ENCODE measurements at places on chromosomes 6 and 20. TPM values are rescaled to one million over a fixed set of nuclear protein-coding genes. Genes with fewer than 3 reads are reported as not detected.

- no peak for DNase-seq
These were observed 378.6 kb downstream of the CD109 start for GRCh38 chr6:74074645-74075044.

DNA sequence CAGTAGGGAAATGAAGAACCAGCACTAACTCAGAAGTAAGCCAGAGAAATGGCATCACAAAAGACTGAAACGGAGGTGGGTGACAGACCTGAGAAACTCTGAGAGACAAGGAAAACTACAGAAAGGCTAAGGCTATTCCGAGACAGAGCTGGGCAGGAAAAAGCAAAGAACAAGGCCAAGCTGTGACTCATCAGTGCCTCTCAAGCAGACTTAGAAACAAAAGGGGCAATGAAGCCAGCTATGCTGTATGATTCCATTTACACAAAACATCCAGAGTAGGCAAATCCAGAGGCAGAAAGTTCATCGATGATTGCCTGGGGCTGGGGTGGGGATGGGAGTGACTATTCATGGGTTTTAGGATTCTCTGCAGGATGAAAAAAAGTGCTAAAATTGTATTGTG, 50.0 kb downstream of the SLC23A2 start:
- DNase-seq, result no peak

- no peak for DNase-seq
These were observed 89.8 kb downstream of the MDN1 start for GRCh38 chr6:89729818-89730217.

The TMEM244 gene
- total RNA-seq, result 0.54 TPM

The KIAA1755 gene
- not detected for total RNA-seq

Data from activated CD8-positive, alpha-beta T cell treated with anti-CD3 and anti-CD28 coated beads for 36 hours (primary cell).